ENCODE measurements at places on chromosomes 6 and 20. TPM values are rescaled to one million over a fixed set of nuclear protein-coding genes. Genes with fewer than 3 reads are reported as not detected.

ADGRG6 gene
- 0.25 TPM for total RNA-seq

COL9A3 gene
- not detected for total RNA-seq

EFCAB8 gene
- 0.32 TPM for total RNA-seq

PRSS16 gene
- total RNA-seq, result 0.80 TPM

TUBB2B gene
- 0.75 TPM for total RNA-seq

FOXC1 gene
- total RNA-seq, result 0.21 TPM

CD164 gene
- total RNA-seq, result 176 TPM

CYP24A1 gene
- total RNA-seq, result not detected

SPINT3 gene
- not detected for total RNA-seq

GOPC gene
- 16.8 TPM for total RNA-seq

ELOVL2 gene
- total RNA-seq, result not detected

GABRR2 gene
- 1.4 TPM for total RNA-seq

AVP gene
- total RNA-seq, result not detected

- no peaks in the 10 kb centered on the region for H3K4me1 ChIP-seq
- DNase-seq, result no peak
- H3K4me3 ChIP-seq, result no peak overlapping the region
- no peak overlapping the region for H3K27ac ChIP-seq
- H3K36me3 ChIP-seq, result no peaks in the 10 kb centered on the region
- no peaks in the 10 kb centered on the region for H3K27me3 ChIP-seq
Measured at GRCh38 chr6:80733641-80734040, 627.2 kb downstream of the BCKDHB start.

- no peak for DNase-seq
- no peak overlapping the region for H3K4me3 ChIP-seq
- no peak overlapping the region for H3K27ac ChIP-seq
Measured at GRCh38 chr6:159431750-159432149, 261.3 kb downstream of the SOD2 start.

- no peak overlapping the region for H3K27ac ChIP-seq
- H3K36me3 ChIP-seq, result no peaks in the 10 kb centered on the region
- H3K27me3 ChIP-seq, result no peaks in the 10 kb centered on the region
- no peak overlapping the region for H3K4me3 ChIP-seq
- DNase-seq, result no peak
Measured at GRCh38 chr6:54285595-54285994, 22.6 kb upstream of the TINAG start.

DNA sequence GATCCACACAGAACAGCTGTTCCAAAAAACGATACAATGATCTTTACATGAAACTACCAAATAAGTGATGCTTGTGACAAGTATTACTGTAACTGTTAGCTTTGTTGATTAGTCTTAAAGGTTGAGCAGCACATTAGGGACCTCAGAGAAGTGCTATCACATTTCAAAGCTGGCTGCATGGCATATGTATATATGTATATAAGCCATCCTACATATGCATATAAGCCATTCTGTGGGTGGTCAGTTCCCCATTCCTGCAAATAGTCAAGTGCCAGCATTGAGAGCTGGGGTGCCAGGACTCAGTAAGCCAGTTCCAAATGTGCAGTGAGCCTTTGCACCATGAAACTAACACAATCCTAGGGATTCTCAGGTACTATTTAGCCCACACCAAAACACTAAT, 296.3 kb downstream of the FOXC1 start:
- no peak for DNase-seq
- H3K36me3 ChIP-seq, result no peaks in the 10 kb centered on the region
- H3K4me3 ChIP-seq, result no peak overlapping the region
- no peak overlapping the region for H3K27ac ChIP-seq
- no peaks in the 10 kb centered on the region for H3K27me3 ChIP-seq

GRCh38 chr6:94462231-94462630, 1042.9 kb upstream of the EPHA7 start:
- H3K36me3 ChIP-seq, result no peaks in the 10 kb centered on the region
- H3K27ac ChIP-seq, result no peak overlapping the region
- no peaks in the 10 kb centered on the region for H3K27me3 ChIP-seq
- no peak overlapping the region for H3K4me3 ChIP-seq

GRCh38 chr6:132484680-132485018, 28.3 kb downstream of the STX7 start:
- no peak overlapping the region for H3K27ac ChIP-seq
- H3K4me1 ChIP-seq, result peaks cover 16% of the 10 kb centered on the region
- no peaks in the 10 kb centered on the region for H3K27me3 ChIP-seq
- H3K36me3 ChIP-seq, result no peaks in the 10 kb centered on the region

- H3K27me3 ChIP-seq, result peaks cover 66% of the 10 kb centered on the region
- H3K27ac ChIP-seq, result no peak overlapping the region
- no peak for DNase-seq
- no peak overlapping the region for H3K4me3 ChIP-seq
- H3K4me1 ChIP-seq, result peaks cover 20% of the 10 kb centered on the region
Measured at GRCh38 chr6:151289399-151290007, 49.7 kb downstream of the AKAP12 start.

GRCh38 chr20:55216525-55217242, 741.3 kb downstream of the DOK5 start:
- H3K27ac ChIP-seq, result no peak overlapping the region
- no peaks in the 10 kb centered on the region for H3K36me3 ChIP-seq
- DNase-seq, result no peak

DNA sequence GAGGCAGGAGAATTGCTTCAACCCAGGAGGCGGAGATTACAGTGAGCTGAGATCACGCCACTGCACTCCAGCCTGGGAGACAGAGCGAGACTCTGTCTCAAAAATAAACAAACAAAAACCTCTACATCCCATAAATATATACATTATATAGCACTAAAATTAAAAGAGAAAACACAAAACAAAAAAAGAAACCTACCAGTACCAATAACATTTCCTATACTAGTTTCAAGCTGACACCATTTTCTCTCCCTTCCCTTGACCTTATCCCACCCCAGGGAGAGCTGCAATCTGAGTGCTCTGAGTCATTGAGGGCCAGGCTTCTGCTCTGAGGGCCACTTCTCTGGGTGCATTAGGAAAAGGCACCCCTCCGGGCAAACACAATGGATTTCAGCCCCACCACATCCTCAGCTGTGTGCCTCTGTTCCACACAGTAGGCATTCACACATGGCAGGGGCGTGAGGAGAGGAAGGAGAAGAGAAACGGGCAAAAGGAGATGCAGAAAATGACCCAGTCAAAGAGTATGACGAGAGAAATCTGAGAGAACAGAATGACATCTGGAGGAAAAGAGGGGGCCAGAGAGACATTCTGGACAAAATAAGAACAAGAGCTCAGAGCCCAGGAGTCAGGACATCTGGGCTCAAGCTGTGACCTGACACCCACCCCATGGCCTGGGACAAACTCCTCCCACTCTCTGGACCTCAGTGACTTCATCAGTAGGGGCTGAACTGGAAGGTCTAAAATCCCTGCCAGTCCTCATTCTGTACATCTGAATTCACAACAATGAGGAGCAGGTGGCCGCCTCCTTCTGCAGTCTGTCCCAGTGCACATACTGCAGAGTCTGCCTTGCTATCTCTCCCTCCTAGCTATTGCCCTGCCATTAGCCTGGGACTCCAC, 18.2 kb downstream of the TRIM26 start:
- no peak for DNase-seq
- peaks cover 13% of the 10 kb centered on the region for H3K4me1 ChIP-seq
- no peak overlapping the region for H3K4me3 ChIP-seq

- no peaks in the 10 kb centered on the region for H3K27me3 ChIP-seq
- no peaks in the 10 kb centered on the region for H3K36me3 ChIP-seq
Measured at GRCh38 chr6:112886415-112886814, 539.3 kb downstream of the RFPL4B start.

GRCh38 chr6:86856937-86857563, 80.3 kb upstream of the HTR1E start:
- no peaks in the 10 kb centered on the region for H3K4me1 ChIP-seq
- DNase-seq, result no peak
- no peaks in the 10 kb centered on the region for H3K36me3 ChIP-seq
- H3K27ac ChIP-seq, result no peak overlapping the region

GRCh38 chr20:37257988-37258387, 3.6 kb downstream of the GHRH start:
- no peak overlapping the region for H3K4me3 ChIP-seq
- DNase-seq, result no peak
- peaks cover 43% of the 10 kb centered on the region for H3K27me3 ChIP-seq
- H3K36me3 ChIP-seq, result no peaks in the 10 kb centered on the region

- DNase-seq, result no peak
- H3K27me3 ChIP-seq, result peaks cover 17% of the 10 kb centered on the region
- no peak overlapping the region for H3K4me3 ChIP-seq
- H3K4me1 ChIP-seq, result peaks cover 3% of the 10 kb centered on the region
Measured at GRCh38 chr6:114092943-114093342, 122.0 kb upstream of the HDAC2 start.

GRCh38 chr6:41693281-41694240, 41.8 kb downstream of the TFEB start:
- no peak for DNase-seq
- peaks cover 4% of the 10 kb centered on the region for H3K4me1 ChIP-seq
- H3K36me3 ChIP-seq, result peaks cover 2% of the 10 kb centered on the region
- no peaks in the 10 kb centered on the region for H3K27me3 ChIP-seq
- H3K27ac ChIP-seq, result no peak overlapping the region

DNA sequence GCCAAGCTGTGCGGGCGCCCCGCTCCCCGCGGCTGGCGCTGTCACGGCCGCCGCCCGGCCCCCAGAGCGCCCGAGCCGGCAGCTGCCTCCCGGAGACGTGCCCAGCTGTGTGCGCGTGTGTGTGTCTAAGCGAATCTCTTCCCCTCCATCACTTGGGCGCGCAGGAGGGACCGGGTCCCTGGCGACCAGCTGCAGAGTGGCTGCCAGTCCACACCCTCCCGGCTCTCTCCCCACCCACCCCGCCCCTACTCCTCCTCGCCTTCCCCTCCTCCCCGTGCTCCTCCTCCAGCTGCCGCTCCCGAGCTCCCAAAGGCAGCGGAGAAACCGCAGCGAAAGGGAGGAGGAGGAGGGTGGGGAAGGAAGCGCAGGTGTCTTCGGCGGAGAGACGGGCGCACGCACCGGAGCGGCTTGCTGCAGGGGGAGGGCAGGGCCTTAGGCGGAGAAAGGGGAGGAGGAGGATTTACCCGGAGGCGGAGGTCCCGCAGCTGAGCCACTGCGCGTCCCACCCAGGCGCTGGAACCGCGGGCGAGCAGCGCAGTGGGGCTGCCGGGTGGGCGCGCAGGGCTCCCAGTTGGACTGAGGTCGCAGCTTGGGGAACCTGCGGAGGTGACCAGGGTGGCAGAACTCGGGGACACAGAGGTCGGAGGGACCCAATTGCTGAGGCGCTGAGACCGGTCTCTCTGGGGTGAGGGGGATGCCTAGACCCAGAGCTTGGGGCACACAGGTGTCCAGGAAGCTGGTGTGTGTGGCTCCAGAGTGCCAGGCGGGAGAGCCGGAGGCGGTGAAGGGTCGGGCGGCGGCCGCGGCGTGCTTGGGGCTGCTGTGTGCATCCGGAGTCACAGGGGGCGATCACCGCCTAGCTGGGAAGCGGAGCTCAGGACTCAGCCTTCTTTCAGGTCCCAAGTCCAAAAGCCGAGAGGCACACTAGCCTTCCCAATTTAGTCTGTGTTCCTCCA, at the start of gene HS3ST5:
HS3ST5 (minus strand) TSS at position 198 of the 956 bp plus-strand sequence. CDS start 280,178 bp downstream, outside the sequence.
- DNase-seq, result no peak
- H3K27me3 ChIP-seq, result peaks cover 31% of the 10 kb centered on the region
- H3K27ac ChIP-seq, result no peak within 1 kb of the TSS
- H3K4me3 ChIP-seq, result peak within 1 kb of the TSS; percentile 73
- H3K36me3 ChIP-seq, result peaks cover 3% of the 10 kb centered on the region
- H3K4me1 ChIP-seq, result peaks cover 8% of the 10 kb centered on the region

DNA sequence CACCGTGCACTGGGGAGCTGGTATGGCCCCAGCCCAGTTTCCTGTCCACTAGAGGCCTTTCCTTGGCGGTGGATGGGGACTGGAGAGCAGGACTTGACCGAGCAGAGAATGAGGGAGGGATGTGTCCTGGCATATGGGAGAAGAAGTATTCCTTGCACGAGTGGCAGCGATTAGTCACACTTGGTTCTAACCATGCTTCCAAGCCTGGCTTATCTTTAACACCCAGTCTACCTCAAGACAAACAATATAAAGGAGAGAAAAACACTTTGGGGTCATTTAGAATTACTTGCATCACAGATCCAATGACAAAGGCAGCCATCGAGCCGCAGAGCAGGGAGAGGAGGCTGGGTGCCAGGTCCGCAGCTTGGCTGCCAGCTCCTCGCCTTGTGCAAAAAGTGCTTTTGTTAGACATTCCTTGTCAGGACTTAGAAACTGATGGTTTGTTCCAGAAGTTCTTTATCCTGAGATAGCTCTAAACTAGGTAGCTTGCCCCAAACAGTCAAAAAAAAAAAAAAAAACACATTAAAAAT, 214.9 kb upstream of the GMDS start:
- no peaks in the 10 kb centered on the region for H3K4me1 ChIP-seq
- H3K27ac ChIP-seq, result no peak overlapping the region
- H3K27me3 ChIP-seq, result peaks cover 14% of the 10 kb centered on the region
- no peak for DNase-seq
- no peak overlapping the region for H3K4me3 ChIP-seq
- H3K36me3 ChIP-seq, result no peaks in the 10 kb centered on the region

GRCh38 chr6:170087941-170088581, 202.8 kb downstream of the DLL1 start:
- peaks cover 2% of the 10 kb centered on the region for H3K36me3 ChIP-seq
- no peaks in the 10 kb centered on the region for H3K27me3 ChIP-seq
- DNase-seq, result peak; percentile 38
- H3K4me3 ChIP-seq, result peak overlapping the region; percentile 97

GRCh38 chr6:169028343-169028742, 225.3 kb downstream of the THBS2 start:
- H3K27me3 ChIP-seq, result peaks cover 21% of the 10 kb centered on the region
- no peak overlapping the region for H3K27ac ChIP-seq
- DNase-seq, result no peak
- H3K36me3 ChIP-seq, result no peaks in the 10 kb centered on the region
- H3K4me1 ChIP-seq, result no peaks in the 10 kb centered on the region

- no peak overlapping the region for H3K27ac ChIP-seq
- peaks cover 20% of the 10 kb centered on the region for H3K36me3 ChIP-seq
- no peak overlapping the region for H3K4me3 ChIP-seq
- DNase-seq, result no peak
- no peaks in the 10 kb centered on the region for H3K27me3 ChIP-seq
Measured at GRCh38 chr20:38538789-38539188, 42.2 kb upstream of the ADIG start.

DNA sequence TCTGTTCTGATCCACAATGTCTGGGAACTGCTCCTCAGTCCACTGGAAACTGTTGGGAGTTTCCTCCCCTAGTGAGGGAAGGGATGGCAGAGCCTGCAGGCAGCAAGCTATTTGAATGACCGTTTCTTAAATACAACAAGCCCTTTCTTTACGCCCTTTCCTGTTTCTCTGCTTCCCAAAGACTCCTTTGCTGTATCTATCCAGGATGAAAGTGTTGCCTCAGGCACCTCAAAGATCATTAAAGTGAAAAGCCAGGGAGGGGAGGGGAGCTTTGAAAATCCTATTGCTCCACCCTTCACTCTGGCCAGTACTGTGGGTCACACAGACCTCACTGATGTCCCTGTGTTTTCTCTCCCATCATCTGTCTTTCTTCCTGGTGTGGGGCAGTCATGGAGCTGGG, 213.1 kb downstream of the RNF144B start:
- peaks cover 7% of the 10 kb centered on the region for H3K4me1 ChIP-seq
- no peak for DNase-seq
- no peak overlapping the region for H3K4me3 ChIP-seq
- no peak overlapping the region for H3K27ac ChIP-seq
- no peaks in the 10 kb centered on the region for H3K36me3 ChIP-seq

GRCh38 chr20:32957459-32957858, 46.8 kb downstream of the SUN5 start:
- H3K4me3 ChIP-seq, result no peak overlapping the region
- H3K27ac ChIP-seq, result no peak overlapping the region
- DNase-seq, result no peak
- H3K36me3 ChIP-seq, result peaks cover 3% of the 10 kb centered on the region

GRCh38 chr6:64064919-64065318, 429.3 kb downstream of the PHF3 start:
- H3K27me3 ChIP-seq, result no peaks in the 10 kb centered on the region
- H3K36me3 ChIP-seq, result no peaks in the 10 kb centered on the region
- no peak overlapping the region for H3K27ac ChIP-seq
- H3K4me3 ChIP-seq, result no peak overlapping the region
